Ureter (tissue), 1 donor: ENCODE measurements at places on chromosomes 4 and X.

GRCh38 chrX:13239272-13239671 lies 80.6 kb downstream of the ATXN3L start:
- no peak for DNase-seq

DNA sequence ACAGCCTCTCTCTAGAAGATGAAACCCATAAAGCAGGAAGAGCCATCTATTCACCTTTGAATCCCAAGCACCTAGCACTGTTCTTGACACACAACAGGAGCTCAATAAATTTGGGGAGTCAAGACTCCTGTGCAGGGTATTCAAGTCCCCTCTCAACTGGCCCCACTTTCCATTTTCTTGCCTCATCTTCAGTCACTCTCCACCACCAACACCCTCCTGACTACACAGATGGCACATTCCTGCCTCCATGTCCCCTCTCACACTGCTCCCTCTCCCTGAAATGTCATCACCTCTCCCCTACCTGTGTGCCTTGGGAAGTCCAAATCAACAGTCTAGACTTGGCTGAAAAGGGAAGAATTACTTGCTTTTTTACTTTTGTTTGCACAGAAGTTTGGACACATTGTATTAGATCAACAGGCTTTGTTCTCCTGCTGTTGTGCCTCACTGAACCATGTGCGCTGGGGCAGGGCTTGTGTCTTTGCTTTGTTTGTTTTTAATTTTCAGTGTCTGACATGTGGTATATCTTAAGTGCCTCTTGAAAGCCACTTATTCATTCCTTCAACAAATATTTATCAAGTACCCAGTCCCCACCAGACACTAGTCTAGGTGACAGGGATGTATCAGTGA lies 85.1 kb downstream of the APBB2 start:
- DNase-seq, result no peak

DNA sequence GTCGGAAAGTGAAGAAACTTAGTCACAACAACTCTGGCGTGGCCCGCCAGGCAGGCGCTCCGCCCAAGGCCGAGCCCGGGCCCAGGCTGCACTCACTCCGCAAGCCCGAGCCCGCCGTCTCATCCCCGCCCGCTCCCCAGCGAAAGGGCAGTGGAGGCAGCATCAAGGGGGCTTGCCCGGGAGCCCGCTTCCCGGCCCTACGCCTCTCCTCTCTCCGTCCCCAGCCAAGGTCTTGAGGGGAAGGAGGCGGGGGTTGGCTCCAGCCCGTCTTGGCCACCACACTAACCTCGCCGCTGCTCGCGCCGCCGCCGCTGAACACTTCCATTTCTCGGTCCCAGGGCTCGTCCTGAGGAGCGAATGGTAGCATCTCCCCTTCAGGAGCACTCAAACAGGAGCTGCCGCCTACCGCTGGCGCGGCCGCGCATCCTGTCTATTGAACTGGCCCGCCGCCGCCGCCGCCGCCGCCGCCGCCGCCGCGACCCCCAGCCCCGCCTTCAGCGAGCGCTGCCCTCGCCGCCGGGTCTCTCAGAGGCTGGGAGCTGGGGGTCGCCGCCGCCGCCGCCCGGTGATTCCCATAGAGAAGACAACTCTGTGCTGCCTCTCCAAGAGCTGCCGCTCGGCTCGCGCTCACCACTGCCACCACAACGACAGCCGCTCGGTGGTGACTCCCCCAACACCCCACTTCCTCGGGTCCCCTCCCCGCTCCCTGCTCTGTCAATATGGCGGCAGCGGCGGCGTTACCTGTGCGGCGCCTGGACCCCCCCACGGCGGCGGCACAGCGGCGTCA lies at the start of gene RPS6KA6:
Gene RPS6KA6 (minus strand): TSS at position 667 of the 787 bp plus-strand sequence. CDS start 300 bp downstream, at position 367.
- DNase-seq, result peak; percentile 46

DNA sequence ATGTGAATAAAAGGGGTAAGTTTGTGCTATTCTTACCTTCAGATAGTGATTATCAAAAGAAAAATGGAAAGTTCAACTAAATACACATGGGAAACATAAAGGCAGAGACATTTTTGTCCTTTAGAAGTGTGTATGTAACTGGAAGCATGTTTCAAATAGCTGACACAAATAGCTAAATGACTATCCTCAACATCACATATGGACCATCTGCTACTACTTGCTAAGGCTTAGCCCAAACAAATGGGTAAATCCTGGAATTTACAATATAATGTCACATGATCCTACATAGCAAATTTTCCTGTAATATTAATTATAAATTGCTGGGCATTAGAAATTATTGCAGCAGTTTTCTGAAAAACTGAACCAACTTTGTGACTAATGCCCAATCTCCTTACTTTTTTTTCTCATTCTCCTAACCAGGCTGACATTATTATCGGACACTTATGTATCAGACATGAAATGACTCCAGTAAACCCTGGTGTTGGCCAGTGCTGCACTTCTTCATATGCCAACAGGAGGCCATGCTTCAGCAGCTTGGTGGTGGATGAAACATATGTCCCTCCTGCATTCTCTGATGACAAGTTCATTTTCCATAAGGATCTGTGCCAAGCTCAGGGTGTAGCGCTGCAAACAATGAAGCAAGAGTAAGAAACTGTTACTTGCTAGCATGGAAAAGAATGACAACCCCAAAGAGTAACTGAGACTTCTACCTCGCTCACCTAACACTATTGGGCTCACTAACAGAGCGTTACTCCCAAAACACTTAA lies 16.1 kb downstream of the AFP start:
- no peak for DNase-seq

- no peak for DNase-seq
Measured at GRCh38 chr4:53816561-53816960, 225.3 kb upstream of the LNX1 start.

GRCh38 chrX:11407331-11408108 lies 114.3 kb downstream of the AMELX start:
- DNase-seq, result no peak

- DNase-seq, result no peak
Measured at GRCh38 chrX:131424895-131425294, 119.0 kb upstream of the OR13H1 start.
